Islet precursor cell (in vitro differentiated cells): ENCODE measurements at places on chromosomes 1 and 21.

GRCh38 chr1:17672226-17672625 lies 82.9 kb upstream of the ACTL8 start:
- no peak for DNase-seq

GRCh38 chr1:115839029-115839678 lies 1.8 kb downstream of the NHLH2 start:
- peak; percentile 82 for DNase-seq

DNA sequence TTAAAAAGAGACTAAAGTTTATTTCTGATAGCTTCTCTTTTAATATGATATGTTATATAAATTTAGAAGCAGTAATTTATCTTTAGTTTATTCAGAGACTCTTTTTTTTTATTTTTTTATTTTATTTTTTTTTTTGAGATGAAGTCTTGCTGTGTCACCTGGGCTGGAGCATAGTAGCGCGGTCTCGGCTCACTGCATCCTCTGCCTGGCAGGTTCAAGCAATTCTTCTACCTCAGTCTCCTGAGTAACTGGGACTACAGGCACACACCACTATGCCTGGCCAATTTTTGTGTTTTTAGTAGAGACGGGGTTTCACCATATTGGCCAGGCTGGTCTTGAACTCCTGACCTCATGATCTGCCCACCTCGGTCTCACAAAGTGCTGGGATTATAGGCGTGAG lies 89.6 kb downstream of the DISP1 start:
- no peak for DNase-seq

- DNase-seq = no peak
Measured at GRCh38 chr21:33578214-33578613, 10.3 kb downstream of the DONSON start.

DNA sequence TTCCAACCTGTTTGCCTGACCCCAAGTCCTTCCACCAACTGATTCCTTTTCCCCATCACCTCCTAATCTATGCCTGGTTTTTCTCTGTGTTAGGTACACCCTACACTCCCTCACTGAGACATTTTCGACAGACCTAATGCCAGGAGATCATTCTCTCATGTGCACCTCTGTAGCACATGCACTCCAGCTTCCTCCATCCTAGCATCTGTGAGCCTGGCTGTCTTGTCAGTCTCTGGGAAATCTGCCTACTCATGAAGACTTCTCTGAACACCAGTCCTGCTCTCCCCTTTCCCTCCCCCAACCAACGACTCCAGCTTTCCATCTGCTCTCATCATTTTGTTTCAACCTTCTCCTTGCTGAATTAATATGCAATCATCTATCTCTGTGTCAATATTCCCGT lies 987 bp downstream of the MED8 start:
- DNase-seq = no peak

- DNase-seq = no peak
Measured at GRCh38 chr1:27267153-27267552, 32.7 kb downstream of the WDTC1 start.

- no peak for DNase-seq
Measured at GRCh38 chr1:221268295-221268694, 389.1 kb downstream of the HLX start.

DNA sequence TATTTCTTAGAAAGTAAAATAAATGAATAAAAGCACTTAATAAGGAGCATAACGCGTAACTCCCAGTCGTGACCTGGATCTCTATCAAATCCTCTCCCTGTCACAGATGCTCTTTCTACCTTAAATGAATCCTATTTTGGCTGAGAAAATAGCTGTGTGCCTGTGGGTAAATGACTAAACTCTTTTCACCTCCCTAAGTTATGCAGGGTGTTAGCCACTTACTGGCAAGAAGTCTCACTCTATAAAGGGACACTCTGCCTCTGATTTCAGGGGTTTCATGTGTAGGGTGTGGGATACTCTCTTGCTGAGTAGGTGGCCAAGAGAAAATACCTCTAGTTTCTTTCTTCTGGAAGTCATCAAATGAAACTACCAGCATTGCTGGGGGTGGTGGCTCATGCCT lies 24.3 kb upstream of the PPP1R15B start:
- DNase-seq = no peak

DNA sequence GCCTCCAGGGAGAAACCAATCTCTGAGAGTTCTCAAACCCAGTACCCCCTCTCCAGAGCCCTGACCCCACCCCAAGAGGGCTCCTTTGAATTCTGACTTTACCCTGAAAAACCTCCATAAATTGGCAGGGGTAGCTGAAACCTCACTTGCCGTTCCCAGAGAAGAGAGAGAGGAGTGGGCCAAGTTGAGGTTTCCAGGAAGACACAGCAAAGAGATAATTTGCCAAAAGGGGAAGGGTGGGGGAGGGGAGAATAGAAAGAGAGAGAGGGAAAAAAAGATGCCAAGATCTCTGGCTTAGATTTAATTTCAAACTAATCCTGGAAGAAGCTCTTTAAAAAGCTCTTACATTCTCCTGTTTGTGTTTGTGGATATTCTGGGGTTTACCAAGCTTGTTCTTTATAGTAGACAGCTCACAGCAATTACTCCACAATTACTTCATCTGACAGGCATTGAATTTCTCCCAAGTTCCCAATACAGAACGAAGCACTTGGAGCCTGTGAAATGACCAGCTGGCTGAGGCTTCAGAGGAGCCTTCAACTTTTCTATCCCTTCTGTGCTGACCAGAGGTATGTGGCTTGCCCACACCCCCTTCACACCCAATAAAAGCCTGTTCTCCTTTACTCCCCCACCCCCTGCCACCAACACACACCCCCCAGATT lies 1.1 kb upstream of the GRHL3 start:
- no peak for DNase-seq

- no peak for DNase-seq
Measured at GRCh38 chr1:201488830-201489589, 17.9 kb downstream of the CSRP1 start.

- no peak for DNase-seq
Measured at GRCh38 chr1:230549625-230550024, 92.7 kb upstream of the COG2 start.

DNA sequence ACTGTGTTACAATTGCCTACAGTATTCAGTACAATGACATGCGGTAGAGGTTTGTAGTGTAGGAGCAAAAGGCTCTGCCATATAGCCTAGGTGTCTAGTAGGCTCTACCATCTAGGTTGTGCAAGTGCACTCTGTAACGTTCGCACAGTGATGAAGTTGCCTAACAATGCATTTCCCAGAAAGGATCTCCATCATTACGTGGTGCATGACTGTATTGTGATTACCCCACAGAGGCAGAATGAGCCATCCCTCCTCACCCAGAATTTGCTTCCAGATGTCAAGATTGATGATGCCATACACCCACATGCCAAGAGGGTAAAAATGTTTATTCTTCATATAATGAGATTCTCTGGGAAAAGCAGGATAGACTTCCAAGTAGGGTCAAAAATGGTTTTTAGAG lies 199.3 kb upstream of the CTTNBP2NL start:
- DNase-seq = no peak

DNA sequence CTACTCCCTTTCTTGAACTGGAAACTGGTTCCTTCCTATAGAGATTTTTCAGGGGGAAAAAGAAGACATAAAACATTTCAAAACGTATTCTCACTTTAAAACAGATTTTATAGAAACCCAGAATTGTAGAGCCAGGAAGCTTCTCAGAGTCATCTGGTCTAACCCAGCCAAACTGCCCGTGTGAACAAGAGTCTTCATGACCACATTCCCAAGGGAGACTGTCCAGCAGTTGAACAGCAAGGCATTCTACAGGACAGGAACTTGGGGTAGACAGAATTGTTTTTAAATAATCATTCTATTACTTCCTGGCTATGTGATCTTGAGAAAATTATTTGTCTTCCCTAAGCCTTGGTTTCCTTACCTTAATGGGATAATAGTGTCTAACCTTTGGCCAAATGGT lies 163.5 kb upstream of the IVNS1ABP start:
- no peak for DNase-seq
